AG09309 (cell line): ENCODE measurements at places on chromosomes 3 and 15.

DNA sequence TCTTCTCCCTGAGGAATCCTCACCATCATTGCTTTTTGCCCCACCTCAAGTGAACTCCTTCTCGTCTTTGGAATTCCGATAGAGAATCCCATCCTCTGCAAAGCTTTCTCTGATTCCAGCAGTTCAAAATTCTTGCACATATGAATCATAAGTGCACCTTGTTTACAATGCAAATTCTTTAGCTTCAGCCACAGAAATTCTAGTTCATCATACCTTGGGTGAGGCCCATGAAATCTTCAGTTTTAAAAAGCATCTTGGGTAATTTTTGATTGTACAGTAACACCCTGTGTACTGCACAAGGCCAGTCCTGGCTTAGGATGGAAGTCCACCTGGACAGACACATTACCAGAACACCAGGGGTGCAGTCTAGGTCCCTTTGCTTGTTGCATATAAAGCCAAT is 30.8 kb downstream of the MDFIC2 start:
- DNase-seq, result no peak

GRCh38 chr3:183339461-183340086 is 86.5 kb downstream of the B3GNT5 start:
- no peak for DNase-seq

GRCh38 chr3:194056731-194057415 is 79.1 kb upstream of the HES1 start:
- no peak for DNase-seq

DNA sequence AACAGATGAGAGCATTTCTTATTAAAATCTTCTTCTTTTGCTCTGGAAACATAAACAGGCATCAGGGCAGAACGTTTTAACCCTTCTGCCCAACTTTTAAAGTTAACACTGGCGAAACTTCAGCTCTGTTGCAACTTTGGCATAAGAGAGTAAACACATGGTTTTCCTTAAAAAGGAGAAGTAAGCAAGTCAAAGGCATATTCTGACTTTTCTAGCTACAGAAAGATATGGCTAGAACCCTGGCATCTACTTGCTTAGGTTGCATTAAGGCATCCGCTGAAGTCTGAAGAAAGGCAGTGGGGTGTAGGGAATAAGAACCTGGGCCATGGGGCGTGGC is 13.3 kb upstream of the IL16 start:
- no peak for DNase-seq

- DNase-seq, result no peak
These were observed 165.4 kb downstream of the SSR3 start for GRCh38 chr3:156389449-156389950.

- no peak for DNase-seq
These were observed 32.4 kb upstream of the SNX4 start for GRCh38 chr3:125552401-125552800.

GRCh38 chr3:74630602-74631001 is 16.1 kb upstream of the CNTN3 start:
- DNase-seq, result peak; percentile 28

- no peak for DNase-seq
These were observed 171.7 kb downstream of the PGPEP1L start for GRCh38 chr15:98835876-98836275.

DNA sequence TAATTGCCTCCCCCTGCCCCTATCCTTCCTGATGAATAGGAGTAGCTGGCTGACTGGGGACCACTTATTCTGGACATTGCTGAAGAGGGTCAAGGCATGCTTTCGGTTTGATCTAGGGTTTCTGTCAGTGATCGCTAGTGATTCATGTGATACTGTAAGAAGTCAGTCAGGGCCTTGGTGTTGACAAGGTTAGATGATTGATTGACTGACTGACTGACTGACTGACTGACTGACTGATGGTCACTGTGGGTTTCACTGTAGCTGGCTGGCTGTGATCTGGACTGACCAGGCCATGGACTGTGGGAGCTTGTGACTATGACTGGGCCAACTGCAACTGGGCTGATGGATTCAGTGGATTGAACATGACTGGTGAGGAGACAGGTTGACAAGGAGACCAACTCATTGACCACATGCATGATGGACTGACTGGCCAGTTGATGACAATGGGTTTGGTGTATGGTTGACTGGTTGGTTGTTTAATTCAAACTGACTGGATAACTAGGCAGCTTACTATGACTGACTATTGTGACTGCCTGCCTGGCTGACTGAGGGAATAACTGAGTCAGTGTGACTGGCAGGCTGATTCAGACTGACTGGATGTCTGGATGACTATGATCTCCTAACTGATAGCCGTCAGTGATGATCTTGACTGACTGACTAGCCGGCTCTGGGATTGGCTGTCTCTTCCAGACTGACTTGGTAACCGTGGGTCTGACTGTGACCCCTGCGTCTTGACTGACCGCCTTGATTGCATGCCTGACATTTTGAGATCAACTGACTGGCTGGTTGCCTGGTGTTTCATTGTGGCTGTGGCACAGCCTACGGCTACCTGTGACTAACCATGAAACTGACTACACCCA is 509.9 kb downstream of the SHQ1 start:
- no peak for DNase-seq

DNA sequence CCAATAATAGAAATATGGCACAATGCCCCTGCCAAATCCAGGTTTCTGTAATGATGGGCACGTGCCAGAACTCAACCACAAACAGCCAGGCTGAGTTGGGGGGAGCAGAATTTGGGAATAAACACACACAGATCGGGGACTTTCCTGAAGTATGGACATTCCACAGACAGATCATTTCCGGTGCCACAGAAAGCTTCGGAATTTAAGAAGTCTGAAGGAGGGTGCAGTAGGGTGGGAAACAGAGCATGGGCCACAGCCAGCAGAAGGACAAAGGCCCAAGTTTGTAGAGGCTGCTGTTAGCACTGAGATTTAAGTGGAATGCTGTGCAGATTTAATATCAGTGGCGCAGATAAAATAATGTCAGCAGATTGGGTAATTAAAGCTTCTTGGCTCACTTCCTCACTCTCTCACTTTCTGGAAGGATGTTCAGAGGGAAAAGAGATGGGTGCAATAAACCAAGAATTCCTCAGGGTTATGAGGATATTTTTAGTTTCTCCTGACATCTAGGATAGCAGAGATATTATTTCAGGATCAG is 67.4 kb downstream of the MYLK start:
- DNase-seq, result peak; percentile 95

DNA sequence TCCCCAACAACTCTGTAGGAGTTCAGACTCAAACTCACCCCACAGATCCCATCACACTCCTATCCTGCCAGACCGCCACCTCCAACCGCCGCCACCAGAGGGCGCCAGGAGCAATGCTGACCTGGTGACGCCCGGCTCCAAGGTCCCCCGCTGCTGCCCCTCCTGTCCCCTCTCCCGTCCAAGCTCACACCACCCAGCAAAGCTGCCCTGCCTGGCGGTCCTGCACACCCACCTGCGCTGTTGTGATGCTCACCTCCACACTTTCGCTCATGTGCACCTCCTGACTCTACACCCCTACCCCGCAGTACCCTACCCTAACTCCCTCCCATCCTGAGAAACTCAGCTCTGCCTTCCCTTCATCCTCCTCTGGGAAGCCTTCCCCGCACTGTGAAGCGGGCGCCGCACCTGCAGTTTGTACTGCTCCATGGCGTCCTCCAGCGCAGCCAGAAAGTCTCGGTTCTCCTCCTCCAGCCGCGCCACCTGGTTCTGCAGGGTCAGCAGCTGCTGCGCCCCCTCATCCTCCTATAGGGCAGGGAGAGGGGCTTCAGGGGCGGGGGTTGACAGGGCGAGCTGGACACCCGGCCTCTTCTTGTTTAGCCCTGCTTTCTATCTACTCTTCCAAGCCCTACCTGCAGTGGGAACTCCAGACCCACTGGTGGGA is 7.9 kb downstream of the KIF7 start:
- DNase-seq, result no peak

GRCh38 chr3:191065181-191065805 is 133.7 kb upstream of the OSTN start:
- DNase-seq, result no peak

- DNase-seq, result no peak
These were observed 100.0 kb upstream of the RAP2B start for GRCh38 chr3:153061938-153062528.

- peak; percentile 42 for DNase-seq
These were observed 9.9 kb downstream of the ALDH1A3 start for GRCh38 chr15:100889385-100890050.

GRCh38 chr3:15268033-15268631 is 62.1 kb downstream of the CAPN7 start:
- DNase-seq, result peak; percentile 39

DNA sequence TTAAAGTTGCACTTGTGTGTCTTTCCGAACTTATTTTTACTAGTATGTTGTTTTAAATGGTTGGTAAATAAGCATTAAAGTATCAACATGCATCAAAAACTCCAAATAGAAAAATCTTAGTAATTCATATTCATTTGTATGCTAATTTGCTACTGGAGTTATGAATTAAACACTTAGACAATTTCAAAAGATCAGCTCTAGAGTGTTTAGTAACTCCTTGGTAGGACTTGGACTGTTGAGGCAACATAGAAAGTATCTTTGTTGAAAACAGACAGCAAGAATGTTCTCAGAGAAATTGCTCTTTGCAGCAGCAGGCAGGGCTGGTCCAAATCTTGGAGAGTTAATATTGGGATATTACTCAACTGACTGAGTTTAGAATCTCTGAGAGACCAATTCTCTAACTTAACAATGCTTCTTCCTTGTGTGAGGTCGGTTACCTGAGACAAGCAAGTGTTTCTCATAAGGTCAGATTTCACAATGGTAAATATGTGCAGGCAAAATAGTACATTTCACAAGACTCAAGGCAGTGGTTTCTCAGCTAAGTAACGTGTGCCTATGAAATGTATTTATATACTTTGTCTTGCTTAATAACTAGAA is 147.8 kb upstream of the IL12A start:
- DNase-seq, result no peak

- no peak for DNase-seq
These were observed 117.0 kb downstream of the IMPG2 start for GRCh38 chr3:101203411-101203810.
